ENCODE measurements at places on chromosomes 11 and 22.

DNA sequence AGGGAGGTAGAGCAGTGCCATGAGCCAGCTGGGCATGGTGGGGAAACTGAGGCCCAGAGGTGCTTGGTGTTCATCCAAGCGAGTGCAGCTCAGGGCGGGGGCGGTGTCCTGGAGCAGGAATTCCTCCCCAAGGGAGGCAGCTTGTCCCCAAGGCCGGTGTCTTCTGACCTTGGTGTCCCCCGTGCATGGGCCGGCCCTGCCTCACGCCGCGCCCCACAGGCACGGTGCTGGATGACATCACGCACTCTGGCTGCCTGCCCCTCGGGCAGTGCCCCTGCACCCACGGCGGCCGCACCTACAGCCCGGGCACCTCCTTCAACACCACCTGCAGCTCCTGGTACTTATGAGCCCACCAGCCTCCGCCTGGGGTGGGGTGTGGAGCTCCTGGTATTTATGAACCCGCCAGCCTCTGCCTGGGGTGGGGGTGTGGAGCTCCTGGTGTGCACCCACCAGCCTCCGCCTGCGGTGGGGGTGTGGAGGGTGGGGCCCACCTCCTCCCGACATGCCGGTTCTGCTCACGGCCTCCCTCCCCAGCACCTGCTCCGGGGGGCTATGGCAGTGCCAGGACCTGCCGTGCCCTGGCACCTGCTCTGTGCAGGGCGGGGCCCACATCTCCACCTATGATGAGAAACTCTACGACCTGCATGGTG lies 6.7 kb downstream of the MUC5B start:
- no peak for DNase-seq

GRCh38 chr11:61834278-61835048 lies 6.4 kb downstream of the FADS2 start:
- DNase-seq = no peak

DNA sequence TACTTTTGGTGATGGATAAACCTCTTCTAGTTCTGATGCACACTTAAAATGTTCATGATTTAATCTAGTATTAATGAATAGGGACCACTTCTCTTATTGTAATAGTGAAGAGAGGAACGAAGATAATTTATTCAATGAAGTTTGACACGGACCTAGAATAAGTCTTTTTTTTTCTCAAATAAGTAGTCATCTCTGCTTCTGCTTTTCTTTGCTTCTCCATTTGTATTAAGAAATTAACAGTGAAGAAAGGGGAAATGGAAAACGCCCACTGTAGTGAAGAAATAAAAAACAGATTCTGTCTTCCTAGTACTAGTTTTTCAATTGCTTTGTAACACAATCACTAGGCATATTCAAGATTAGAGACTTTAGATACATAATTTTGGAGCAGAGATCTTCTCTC lies 73.0 kb downstream of the CD44 start:
- DNase-seq = no peak

DNA sequence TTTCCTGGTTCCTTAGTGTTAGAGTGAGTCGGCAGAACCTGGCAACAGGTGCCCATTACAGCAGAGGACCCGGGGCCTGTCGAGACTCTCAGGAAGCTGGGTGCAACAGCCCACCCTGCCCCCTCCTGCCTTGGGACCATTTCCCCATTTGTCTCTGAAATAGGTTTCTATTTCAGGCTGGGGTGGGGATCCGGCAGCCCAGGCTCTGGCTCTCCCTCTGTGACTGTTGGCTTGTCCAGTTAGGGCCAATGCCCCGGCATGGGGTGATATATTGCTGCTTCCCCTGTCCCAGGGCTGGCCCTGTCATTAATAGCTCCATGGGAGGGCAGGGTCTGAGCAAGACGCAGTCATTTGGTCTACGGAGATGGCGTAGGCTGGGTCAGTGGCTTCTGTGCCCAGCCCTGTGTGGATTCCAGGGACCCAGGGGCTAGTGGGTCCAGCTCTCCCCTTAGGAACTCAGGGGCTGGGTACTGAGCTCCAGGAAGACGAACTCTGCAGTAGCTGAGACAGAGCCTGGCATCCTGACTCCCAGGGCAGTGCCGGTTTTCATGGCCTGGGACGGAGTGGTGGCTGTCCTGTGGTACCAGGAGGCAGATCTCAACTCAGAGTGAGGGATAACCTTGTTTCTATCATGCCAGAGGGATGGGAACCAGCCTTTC lies 2.7 kb downstream of the P2RY6 start:
- DNase-seq = no peak

- DNase-seq = no peak
Observed at GRCh38 chr22:27154717-27155116, 497.3 kb downstream of the MIAT start.

DNA sequence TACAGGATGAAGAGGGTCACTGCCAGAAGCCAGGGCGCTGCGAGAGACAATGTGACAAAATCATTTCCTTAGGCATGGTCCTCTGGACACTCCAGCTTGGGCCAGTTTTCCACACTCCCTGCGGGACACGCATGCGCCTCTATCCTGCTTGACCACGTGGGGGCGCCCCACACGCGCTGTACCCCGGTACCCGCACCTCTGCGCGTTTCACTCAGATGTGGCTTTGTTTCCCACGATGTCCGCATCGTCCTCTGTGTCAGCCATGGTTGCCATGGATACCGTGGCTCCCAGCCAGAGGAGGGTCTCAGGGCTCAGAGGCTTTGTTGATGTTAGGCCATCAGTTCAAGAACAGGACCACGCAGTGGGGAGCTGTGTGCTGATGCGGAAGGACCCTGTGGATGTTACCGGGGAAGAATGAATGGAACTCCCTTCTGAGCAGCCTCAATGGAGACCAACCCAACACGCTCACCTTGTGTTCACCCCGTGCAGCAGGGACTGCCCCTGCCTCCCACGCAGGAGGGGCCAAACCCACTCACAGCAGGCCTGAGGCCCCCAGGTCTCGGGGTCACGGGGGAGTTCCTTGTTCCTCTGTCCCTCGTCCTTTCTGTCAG lies 101.1 kb upstream of the SLC22A12 start:
- no peak for DNase-seq

GRCh38 chr22:32668254-32669094 lies 133.0 kb upstream of the TIMP3 start:
- no peak for DNase-seq

DNA sequence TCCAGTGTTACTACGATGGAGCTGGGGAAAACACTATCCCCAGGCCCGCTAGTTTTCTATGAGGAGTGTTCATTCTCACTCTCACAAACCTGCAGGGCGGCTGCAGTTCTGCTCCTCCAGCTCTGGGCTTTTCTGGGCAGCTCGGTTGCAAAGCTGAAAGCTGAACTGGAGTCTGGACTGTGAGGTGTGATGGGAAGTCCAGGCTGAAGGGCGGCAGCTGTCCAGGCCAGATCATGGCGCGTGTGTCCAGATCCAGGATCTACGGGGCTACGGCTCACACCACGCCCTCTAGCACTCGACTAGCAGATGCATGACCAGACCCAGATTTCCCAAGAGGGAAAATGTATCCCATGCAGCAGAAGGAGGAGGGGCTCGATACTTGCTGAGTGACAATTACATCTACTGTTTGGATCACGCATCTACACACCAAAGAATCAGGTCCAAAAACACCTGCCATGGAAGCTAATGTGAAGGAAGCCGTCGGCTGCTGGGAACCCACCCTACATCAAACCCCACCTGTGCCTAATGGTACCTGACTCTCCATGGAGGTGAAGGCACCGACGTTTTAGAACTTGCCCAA lies 555.0 kb downstream of the BRD1 start:
- no peak for DNase-seq

GRCh38 chr11:110728883-110729282 lies 16.6 kb upstream of the ARHGAP20 start:
- DNase-seq = no peak

DNA sequence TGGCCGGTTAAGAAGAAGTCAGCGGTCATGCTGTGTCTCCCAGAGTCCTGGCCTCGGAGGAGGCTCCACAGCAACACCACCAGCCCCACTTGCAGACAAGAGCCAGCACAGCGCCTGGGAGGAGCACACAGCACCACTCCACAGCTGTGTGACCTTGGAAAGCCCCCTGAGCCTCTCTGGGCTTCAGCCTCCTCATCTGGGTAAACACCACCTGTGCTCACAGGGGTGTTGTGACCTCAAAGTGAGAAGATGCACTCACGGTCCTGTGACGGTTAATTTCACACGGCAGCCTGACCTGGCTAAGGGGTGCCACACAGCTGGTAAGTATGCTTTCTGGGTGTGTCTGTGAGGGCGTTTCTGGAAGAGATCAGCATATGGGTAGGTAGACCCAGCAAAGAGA lies 54.7 kb downstream of the PHF21B start:
- DNase-seq = no peak

DNA sequence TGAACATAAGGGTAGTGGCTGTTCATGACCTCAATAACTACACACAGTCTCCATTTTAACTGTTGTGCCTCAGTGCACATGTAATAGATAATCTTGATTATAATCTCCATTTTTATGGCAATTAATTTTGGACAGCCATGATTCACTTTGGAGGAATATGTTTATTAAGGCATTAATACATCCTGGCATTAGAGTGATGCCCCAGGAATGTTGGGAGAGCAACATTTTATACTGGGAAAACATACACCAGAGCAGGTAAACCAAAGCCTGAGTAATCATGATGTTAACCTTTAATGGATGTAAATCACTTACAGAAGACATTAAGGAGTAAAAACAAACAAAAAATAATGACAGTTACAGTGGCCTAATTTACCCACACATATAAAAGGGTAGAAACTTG lies 886.3 kb upstream of the RAG2 start:
- no peak for DNase-seq

DNA sequence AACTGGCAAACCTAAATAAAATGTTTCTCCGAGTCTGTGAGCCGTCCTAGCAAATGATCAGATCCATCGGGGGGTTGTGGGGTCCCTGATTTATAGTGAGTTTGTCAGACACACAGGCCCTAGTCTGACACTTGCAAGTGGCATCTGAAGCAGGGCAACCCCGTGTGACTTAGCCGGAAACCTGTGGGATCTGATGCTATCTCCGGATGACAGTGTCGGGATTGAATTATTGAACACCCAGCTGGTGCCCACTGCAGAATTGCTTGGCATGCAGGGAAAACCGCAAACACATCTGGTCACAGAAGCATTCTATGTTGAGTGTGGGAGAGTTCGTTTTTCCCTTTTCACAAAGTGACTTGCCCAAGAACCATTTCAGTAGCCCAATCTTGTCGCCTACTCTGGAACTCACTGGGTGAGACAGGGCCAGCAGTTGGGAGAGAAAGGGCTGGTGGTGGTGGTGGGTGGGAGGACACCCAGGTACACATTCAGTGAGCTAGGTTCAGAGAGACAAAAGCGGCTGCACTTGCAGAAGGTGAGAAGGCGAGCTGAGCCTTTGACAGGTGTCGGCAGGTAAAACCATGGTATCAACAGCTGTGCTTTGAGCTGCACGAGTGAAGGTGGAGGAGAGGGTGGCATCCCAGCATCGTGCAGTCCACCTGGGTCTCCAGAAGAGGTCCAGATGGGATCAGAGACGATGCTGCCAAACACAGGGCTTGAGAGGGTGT lies 33.7 kb upstream of the B3GAT1 start:
- no peak for DNase-seq

GRCh38 chr11:2775083-2775625 lies 75.4 kb upstream of the KCNQ1OT1 start:
- DNase-seq = no peak

DNA sequence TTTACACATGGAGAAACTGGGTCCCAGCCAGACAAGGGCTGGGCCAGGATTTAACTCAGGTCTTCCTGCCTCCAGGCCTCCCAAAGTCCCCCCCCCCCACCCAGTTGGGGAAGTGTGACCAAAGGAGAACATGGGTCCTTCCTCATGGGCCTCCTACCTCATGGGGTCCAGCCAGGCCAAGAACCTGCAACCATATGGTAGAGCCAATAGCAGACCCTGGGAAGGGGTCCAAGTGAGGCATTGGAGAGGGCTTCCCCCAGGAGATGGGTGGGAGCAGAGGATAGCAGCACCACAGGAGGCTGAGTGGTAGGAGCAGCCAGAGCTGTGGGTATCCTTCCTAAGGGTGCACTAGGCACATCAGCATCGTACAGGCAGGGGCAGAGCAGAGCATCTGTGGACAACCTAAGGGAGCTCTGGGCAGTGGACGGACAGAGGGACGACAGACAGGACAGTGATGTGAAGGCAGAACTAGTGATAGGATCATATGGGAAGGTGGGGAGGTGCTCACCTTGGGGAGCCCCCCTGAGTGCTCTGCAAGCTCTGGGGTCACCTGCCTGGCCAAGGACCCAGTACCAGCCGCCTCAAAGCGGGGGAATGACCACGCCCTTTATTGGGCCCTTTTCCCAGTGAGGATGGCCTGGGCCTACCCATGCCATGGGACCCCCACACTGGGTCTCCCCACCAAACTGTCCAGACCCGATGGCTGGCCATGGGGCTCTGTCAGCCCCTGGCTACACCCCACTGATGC lies 4.5 kb downstream of the ARVCF start:
- no peak for DNase-seq

DNA sequence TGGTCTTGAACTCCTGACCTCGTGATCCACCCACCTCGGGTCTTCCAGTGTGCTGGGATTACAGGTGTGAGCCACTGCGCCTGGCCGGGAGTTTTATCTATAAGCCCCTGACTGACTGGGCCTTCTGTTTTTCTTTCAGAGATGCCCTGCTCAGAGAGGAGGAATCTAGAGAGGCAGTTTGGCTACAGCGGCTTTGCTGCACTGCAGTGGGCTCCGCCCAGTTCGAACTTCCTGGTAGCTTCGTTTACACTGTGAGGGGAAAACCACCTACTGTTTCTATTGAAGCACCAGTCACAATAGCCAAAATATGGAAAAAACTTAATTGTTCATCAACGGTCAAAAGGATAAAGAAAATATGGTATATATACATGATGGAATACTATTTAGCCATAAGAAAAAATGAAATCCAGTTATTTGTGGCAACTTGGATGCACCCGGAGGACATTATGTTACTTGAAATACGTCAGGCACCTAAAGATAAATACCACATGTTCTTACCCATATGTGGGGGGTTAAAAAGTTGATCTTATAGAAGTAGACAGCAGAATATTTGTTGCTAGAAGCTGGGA lies 31.9 kb upstream of the FAM181B start:
- DNase-seq = no peak

DNA sequence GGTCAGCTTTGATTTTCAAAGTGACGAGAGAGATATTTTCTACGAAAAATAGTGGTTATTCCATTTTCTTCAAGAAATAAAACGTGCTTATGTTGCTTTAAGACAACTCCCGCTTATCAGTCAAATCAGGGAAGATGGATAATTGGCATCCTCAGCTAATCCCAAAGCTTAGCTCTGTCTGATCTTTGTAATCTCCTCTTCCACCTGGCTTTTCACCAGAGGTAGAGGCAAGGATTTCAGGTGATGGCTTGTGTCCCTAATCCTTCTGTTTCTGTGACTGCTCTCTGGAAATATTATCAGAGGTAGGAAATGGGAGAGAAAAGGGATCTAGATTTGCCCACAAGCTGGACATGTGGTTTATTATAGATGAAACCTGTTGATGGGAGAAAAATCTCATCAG lies 78.9 kb downstream of the DBX1 start:
- DNase-seq = no peak
